ENCODE measurements at places on chromosomes 5 and 9.
A peak's percentile ranks its signal among the peaks of the same experiment; 100 is the strongest.

DNA sequence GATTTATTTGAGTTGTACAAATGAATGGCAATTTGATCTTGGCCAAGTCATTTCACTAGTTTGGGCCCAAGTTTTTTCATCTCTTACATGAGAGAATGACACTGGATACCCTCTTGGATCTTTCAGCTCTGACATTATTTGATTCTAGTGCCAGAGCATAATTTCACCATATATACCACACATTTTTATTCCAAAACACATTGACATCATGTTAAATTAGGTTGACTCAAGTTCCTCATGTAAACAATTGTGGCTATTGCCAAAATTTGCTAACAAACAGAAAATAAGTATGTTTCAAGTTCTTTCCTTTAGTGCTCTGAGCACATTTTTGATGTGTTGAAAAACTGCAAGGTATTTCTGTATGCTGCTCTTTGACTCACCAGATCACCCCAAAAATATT is 375.8 kb downstream of the ZNF608 start:
- no peak for DNase-seq

DNA sequence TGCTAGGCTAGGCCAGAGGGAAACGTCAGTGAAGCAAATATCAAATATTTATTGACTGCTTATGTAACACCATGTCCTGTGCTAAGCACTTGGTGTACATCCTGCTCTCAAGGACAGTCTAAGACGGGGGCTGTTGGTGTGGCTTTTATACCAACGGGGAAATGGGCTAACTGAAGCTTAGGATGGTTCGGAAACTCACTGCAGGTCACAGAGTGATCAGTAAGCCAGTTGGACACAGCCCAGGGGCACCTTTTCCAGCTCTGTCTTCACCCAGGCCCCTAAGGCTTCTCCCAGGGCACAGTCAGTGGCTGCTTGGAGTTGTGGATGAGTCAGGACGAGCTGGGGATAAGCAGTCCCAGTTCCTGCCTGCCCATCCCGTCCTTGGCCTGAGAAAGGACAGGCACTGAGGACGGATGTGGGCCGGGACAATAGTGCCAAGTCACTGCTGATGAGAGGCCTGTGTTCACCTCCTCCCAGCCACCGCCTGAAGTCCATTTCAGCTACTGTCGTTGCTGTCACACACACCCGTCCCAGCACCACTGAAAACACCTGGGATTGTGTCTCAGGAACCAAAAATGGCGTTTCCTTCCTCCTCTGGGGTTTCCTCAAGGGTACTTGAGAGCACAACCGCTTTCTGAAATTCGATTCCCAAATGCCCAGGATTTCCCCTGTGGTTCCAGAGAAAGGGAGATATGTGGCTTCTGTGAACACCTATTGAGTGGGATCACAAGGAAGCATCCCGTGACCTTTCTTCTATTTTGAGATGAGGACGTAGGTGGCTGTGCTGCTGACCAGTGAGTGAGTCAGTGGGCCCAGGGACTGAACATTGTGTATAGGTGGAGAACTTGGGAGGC is 17.5 kb upstream of the SPRY4 start:
- no peak for DNase-seq

DNA sequence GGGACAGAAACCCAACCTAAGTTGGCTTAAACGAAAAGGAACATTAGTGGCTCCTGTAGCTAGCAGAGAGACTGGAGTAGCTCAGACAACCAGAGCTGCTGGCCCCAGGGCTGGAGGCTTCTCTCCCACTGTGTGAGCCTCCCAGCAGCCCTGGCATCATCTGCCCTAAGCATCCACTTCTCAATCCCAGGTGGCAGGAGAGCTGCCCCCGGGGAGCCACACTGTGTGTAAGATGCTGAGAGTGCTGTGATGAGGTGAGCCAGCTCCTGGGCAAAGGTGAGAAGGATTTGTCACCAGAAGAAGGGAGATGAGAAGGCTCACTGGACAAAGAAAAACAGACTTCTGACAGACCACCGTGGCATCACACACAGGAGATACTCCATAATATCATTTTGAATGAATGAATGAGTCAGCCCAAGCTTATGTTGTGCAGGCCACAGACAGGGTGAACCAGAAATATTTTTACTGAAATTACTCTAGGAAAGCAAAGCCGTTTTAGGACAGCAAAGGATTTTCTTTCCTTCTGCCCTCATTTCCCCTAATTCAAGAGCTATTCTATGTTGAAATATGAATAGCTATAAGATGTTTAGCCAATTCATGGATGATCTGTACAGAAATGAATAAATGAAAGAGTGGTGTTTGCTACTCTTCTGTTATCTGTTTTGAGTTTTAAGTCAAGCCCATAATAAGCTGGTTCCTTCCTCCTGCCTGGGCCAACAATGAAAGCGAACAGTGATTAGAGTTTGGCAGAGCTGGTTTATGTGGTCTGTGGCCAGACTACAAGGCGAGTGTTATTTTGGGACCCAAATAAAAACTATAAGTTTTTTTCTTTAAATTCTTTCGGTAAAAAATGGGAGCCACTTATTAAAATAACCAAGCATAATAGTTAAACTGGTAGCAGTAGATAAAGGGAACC is 57.4 kb upstream of the ECM2 start:
- DNase-seq = no peak

- peak; percentile 20 for DNase-seq
Observed at GRCh38 chr5:174409070-174409469, 315.3 kb upstream of the MSX2 start.

GRCh38 chr5:133377736-133378135 is 234.6 kb downstream of the FSTL4 start:
- no peak for DNase-seq

DNA sequence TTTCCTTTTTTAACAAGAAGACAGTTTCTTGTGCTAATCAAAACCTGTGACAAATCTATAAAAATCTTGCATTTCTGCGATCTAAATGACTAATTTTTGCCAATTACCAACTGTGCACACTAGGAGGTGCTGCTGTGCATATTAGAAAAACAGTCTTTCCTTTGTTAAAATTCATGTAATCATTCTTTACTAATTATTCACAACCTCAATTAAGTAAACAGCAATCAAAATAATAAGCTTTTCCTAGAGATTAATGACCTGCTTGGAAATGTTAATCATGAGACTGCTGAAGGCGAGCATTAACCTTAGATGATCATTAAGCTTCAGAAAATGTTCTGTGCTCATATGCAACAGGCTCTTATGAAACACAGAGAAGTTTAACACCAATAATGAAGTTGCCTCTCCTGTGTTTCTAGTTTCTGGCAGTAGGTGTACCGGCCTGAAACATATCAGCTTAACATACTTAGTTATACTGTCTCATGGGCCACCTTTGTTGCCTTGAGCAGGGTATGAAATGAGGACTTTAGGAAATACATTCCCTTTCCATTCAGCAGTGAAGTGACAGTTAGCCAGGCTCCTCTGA is 17.7 kb downstream of the RFESD start:
- peak; percentile 61 for DNase-seq

DNA sequence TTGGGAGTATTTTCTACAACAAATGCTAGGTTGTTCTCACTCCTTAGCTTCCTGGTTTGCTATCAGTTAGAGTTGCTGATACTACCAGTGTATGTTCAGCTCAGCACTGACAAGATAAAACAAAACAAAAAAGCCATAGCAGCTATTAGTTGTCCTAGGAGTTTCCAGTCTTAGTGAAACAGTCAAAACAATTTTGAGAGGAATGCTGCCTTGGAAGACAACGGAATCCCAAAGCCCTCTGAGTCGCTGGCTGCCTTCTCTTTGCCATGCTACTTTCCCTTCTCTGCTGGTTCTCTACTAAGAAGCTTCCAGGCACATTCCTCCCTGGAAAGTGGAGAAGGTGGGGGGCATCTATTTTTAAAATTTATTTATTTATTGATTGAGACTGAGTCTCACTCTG is 5.4 kb upstream of the CREBRF start:
- no peak for DNase-seq

DNA sequence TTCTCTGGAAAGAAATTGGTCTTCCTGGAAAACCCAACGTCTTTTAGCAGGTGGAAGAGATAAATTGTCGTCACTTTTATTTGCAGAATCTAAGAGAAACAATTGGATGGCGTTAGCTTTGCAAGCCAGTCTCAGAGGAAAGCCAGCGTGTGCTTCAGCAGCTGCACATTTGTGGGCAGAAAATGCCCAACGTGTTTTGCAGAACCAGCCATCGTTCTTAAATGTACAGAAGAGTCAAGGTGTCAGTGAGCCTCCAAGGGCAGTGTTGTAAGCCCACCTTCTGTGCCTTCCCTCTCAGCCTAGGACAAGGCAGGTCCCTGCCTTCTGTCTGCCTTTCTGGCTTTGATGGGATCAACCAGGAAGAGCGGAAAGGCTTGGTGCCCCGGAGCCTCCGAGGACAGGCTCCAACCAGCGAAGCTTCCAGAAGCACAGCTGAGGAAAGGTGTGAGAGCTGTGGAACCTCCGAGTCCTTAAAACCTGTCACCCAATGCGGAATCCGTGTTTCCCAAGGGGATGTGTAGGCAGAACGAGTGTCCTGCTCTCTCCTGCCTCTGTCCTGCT is 116.0 kb upstream of the IRX2 start:
- no peak for DNase-seq

DNA sequence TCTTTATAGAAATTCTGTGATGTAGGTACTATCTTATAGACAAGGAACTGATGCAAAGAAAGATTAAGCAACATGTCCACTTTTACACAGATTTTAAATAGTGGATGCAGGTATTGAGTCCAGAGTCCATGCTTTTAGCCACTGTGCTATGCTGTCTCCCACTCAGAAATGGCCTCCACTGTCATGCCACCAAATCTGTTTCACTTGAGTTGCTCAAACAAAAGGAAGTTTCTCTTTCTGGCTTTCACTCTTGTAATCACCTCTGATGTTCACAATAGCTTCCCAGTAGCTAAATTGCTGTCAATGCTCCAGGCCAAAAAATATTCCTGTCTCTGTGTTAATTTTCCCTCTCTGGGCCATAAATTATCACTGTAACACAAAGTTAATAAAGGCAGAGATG is 77.0 kb upstream of the RASA1 start:
- DNase-seq = no peak

- peak; percentile 95 for DNase-seq
Observed at GRCh38 chr9:95494416-95495371, 22.1 kb downstream of the PTCH1 start.

- no peak for DNase-seq
Observed at GRCh38 chr5:150441813-150442698, 7.5 kb downstream of the RPS14 start.

DNA sequence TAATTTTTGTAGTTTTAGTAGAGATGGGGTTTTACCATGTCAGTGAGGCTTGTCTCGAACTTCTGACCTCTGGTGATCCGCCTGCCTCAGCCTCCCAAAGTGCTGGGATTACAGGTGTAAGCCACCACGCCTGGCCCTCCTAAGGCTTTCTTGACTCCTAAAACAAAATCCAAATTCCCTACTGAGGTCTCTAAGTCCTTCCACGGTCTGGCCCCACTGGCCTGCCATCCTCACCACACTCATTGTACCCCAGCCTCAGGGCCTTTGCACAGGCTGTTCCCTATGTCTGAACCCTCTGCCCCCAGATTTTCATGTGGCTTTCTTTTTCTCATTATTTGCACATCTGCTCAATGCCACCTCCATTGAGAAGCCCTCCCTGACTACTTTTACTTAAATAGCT is 34.7 kb upstream of the MVB12B start:
- DNase-seq = no peak

DNA sequence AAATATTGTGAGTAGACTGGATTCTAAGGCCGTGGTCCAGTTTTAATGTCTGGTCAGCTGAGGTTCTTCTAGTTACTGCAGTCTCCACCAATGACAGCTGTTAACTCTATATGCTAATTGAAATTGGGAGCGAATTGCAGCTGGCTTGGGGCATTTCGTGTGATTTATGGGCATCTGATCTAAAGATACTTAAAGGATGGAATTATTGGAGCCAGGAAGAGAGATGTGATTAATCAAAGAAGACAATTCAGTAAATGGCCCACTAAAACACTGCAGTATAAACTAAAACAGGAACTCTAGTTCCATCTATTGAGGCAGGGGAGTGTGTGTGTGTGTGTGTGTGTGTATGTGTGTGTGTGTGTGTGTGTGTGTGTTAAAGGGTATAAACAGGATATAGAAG is 157.5 kb upstream of the IQGAP2 start:
- no peak for DNase-seq

GRCh38 chr9:134641173-134641989 is at the start of gene COL5A1:
COL5A1 (plus strand) TSS chr9:134641803; CDS start chr9:134642188, 385 bp downstream.
- DNase-seq = no peak

DNA sequence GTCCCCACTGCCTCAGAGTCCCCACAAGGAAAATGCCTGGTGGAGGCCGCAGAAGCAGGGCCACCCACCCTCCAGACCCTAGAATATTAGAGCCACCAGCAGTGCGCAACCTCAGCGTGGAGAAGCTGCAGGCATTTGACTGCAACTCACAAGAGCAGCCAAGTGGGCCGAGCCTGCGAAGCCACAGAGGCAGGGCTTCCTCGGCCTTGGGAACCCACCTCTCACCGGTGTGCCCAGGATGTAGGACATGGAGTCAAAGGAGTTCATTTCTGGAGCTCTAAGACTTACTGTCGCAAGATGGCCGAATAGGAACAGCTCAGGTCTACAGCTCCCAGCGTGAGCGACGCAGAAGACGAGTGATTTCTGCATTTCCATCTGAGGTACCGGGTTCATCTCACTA is 397.9 kb upstream of the PIK3R1 start:
- DNase-seq = no peak
